Germinal center (tissue), 1 donor: ENCODE measurements at places on chromosomes 1 and 21.
A peak's percentile ranks its signal among the peaks of the same experiment; 100 is the strongest.

- DNase-seq, result no peak
These were observed 890.9 kb downstream of the MRPL39 start for GRCh38 chr21:24716281-24716918.

DNA sequence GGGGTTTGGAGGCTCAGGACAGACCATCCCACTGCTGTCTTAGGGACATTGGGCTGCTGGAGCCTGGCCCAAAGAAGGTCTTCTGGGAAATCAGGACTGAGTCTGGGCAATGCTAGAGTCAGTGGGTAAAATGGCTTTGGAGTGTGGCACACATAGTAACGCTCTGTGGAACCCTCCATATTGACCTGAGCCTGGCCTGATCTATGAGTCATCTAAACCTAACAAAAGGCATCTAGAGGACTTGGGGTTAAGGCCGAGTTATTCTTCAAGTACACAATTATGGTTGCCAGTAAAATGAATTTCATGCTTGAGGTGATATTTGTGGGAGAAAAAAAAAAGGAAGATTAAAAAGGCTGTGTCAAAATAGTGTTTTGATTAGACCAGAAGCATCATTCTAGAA, 77.7 kb downstream of the ST6GALNAC5 start:
- no peak for DNase-seq

- peak; percentile 53 for DNase-seq
These were observed at the start of gene TAS1R3 for GRCh38 chr1:1331068-1331965. TSS of gene TAS1R3 (plus strand) at chr1:1331280. CDS start at chr1:1331346, 66 bp downstream.

GRCh38 chr1:238223076-238223640, 332.4 kb upstream of the ZP4 start:
- no peak for DNase-seq

DNA sequence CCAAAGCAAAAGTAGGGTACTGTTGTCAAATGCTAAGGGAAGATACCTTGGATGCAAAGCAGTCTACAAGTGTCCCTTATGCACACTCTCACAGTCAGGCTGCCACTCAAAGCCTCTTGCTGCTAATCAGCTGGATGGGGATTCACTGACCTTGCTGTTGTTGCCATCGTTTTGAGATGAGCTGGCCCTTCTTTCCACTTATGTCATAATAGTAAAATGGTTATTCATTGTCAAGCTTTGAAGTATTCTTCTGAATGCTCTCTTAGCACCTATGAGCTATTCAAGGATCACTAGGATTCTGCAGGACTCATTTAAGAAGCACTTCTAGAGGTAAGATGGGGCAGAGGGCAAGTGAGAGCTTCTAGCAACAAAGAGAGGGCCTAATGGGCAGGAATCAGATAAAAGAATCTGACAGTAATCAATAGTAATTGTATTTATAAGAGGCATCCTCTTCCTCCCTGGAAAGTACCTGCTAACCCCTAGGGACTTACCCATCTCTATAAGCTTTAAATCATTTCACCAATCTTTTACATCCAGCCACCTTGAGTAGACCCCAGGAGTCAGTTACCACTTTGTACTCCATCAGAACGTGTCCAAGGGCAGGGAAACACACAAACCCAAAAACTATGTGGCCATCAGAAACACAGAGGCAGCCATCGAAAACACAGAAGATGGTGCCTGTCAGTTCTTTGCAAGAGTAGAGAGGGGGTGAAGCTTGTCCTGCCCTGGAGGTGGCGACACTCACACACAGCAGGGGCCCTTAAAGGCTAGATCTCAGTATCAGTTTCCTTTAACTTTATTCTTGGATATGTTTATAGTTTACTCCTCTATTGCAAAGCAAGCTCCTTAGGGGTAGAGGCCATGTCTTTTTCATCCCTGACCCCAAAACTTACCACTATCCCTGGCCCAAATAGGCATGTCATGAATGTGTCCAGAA, 103.7 kb upstream of the NFIA start:
- peak; percentile 25 for DNase-seq

DNA sequence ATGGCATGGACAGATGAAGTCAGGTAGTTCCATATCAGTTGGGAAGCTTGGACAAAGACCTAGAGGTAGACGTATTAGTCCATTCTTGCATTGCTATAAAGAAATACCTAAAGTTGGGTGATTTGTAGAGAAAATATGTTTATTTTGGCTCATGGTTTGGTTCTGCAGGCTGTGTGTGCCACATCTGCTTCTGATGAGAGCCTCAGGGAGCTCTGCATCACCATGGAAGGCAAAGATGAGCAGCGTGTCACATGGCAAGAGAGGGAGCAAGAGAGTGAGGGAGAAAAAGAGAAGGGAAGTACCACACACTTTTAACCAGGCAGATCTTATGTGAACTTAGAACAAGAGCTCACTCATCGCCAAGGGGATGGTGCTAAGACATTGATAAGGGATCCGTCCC, 9.0 kb downstream of the TSACC start:
- no peak for DNase-seq

GRCh38 chr1:43019226-43019625, 60.6 kb upstream of the SLC2A1 start:
- DNase-seq, result no peak

DNA sequence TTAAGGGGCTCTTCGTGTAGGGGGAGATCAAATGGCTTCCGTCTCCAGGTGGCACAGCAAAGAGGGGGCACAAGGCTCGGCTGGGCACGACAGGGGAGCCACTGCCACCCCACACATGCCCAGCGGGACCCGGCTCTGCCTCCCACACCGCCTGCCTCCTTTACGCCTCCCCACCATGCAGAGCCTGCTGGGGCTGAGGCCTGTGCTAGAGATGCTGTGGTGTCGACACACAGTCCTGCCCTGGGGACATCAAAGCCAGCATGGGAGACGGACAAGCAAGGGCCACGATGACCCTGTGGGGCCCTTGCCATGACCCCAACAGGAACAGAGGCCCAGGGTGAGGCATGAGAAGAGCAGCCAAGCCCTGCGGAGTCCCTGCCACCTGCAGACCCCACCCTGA, 102.8 kb downstream of the NPHP4 start:
- DNase-seq, result no peak

DNA sequence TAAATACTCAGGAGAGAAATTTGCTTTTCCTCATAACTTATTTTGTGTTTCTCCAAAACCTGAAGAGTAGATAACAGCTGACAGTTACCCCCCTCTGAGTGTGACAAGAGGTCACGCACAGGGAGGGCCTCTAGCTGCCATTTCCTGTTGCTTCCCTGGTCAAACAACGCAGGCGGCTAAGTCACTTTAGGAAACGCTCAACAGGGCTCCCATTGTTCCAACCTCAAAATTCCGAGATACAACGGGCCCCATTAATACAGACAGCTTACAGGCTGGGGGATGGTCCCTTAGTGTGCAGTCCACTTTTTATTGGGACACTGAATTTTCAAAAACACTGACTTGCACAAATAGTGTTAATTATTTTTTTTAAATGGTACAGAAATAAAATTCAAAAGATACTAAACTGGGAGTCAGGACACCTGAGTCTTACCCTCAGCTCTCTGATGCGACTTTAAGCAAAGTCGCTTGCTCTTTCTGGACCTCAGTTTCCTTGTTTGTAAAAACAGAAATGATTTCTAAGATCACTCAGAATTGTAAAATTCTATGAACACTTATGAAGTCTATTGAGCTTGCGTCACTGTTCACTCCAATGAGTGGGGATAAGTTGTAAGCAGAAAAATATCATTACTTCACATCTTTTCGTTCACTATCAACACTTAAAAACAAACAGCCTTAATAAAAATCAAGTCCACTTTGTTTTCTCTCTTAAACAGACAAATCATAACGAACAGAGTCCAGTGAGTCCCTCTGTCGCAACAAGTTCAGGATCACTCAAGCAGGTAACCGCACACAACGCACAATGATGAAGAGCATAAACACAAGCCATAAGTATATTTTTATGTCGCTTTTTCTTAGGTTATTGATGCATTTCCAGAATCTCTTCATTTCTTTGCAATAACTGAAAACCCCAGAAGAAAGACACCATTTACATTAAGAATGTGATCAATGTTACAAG, 13.5 kb downstream of the LZIC start:
- no peak for DNase-seq

DNA sequence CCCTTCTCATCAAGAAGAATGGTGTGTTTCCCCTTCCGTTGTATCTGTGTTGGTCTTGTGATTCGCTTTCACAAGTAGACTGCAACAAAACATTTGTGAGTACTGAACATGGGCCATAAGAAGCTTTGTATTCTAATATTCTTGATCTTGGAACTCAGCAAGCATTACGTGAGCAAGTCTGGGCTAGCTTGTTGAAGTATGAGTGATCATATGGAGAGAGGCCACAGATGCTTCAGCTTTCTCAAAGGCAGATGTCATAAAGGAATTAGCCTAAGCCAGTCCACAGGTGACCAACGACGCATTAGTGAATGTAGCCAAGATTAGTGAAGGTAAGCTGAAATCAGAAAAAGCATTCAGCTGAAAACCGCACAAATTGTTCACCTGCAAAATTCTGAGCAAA, 609.6 kb upstream of the NEGR1 start:
- no peak for DNase-seq

- DNase-seq, result no peak
These were observed 55.7 kb downstream of the PTPRC start for GRCh38 chr1:198694542-198694941.

- peak; percentile 18 for DNase-seq
These were observed 483 bp downstream of the CHML start for GRCh38 chr1:241639623-241640148.

DNA sequence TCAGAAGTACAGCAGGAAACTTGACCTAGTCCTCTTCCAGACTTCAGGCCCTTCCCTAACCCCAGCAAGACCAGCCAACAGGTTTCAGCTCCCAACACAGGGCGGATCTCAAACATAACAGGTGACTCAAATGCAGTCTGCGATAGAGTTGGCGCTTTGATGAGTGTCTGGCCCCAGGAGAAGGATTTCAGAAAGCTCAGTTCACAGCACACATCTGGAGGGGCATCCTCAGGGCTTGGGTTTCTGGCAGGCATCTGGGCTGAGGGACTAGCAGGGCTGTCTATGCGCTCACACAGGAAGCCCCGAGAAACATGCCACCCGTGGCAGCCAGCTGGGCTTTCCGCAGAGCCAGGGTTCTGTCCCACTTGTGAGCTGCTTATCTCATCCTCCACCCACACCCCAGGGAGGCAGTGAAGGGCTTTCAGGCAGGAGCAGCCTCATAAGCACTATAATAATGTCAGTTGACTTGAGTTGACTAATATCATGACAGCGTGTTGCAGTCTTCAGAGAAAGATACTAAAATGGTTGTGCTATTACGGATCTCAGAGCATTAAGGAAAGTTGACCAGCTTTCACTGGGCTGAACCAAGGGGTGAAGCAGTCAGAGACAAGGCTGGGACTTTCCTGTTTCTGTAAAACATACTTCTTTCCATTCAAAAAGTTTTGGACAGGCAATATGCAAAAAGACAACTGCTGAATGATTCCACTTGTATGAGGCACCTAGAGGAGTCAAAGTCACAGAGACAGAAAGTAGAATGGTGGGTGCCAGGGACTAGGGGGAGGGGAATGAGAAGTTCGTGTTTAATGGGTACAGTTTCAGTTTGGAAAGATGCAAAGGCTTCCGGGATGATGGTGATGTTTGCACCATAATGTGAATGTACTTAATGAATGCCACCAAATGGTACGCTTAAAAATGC, 233.0 kb upstream of the IRF2BP2 start:
- peak; percentile 45 for DNase-seq

DNA sequence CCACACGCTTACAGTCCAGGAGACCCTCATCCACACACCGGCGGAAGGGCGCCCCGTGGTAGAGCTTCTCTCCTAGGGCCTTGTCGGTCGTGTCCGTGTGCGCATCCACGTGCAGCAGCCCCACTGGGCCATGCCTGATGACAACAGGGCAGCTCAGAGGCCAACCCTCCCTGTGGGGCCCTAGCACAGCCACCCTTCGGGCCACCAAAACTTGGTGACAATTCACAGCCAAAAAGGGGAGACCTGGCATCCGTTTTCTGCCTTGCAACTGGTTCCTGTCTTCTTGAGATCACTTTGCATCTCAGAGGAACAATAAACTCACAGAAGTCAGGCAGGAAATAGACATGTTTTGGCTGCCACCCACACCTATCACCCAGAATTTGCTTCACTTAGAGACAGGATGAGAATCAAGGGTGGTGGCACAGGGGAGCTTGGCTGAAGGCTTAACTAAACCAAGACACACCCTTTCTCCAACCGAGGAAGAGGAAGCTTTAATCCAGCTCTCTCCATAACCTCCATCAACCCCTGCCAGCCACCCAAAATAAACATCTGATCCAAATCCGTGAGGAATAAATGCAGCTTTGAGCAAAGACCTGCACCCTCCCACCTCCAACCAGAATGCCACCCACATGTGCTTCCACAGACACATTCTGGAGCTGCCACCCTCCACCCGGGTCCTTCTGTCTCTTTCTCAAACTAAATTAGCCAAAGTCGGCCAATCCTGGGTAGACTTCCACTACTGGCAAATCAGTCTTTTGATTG, 5.7 kb downstream of the AGMAT start:
- DNase-seq, result peak; percentile 70
